ENCODE measurements at places on chromosomes 16 and 17.

DNA sequence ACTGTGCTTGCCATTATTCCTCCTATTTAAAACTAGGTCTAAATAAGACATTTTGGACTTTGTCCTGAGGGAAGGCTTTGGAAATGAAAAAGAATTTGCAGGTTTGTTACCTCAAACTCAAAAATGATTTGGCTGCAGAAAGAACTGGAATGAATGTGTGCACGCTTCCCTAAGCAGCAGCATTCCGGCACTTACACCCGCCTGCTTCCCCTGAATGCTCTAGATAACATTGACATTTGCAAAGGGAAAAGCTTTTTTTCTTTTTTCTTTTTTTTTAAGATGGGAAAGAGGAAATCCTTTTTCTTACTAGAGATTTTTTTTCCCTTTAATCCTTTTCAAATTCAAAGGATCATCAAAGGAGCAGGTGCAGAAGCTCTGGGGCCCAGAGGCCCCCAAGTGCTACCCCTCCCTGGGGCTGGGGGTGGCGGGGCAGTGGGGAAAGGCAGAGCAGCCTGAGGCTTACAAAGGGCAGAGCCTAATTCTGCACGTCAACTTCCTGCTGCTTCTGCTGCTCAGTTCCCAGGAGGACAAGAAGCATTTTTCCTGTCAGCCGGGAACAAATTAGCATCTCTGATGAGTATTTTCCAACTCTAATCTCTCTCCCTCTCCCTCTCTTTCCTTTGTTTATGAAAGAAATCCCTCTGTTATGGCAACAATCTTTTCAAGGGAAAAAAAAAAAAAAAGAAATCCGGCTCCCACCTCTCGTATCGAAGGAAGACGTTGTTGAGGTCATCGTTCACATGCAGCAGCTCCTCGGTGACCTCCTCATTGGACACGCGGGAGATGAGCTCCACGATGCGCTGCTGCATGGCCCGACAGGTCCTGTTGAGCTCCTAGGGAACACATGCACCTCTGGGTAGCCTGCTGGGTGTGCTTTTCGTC is 32.1 kb upstream of the SREBF1 start:
- no peak for DNase-seq

- no peak for DNase-seq
Observed at GRCh38 chr17:76458580-76459490, 5.9 kb upstream of the UBE2O start.

- DNase-seq: no peak
Observed at GRCh38 chr17:58671969-58672368, 19.9 kb downstream of the TEX14 start.

DNA sequence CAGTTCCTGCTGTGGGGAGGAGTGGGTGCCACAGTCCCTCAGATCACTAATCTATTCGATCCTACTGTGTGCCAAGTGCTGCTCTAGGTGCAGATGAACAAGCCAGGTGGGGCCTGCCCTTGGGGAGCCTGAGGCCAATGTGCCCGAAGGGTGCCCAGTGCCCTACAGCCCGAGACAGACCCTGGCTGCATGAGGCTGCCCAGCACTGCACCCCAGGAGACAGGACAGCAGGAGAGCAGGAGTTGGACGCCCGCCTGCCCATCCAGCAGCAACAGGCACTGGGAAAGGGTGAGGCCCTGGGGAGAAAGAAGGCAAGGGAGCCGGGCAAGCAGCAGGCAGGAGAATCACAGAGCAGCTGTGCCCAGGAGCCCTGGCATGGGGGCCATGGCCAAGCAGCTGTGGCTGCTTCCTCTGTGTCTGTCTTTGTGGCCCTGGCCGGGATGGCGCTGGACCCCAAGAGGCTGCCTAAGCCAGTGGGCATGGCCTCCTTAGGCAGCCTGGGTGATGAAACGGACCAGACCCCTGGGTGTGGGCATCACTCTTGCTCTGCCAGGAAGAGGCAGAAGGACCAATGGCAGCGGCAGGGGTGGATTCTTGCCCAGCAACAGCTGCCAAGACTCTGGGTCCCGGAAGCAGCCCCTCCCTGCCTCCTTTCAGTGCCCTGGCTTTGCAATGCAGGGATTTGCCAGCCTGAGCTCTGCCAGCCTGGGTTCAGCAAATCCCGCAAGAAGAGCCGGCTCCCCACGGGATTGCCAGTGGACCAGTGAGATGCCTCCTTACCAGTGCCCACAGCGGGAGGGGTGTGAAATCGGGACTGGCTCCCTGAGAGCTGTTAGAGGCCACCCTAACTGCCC is 179.6 kb upstream of the TNRC6C start:
- no peak for DNase-seq

DNA sequence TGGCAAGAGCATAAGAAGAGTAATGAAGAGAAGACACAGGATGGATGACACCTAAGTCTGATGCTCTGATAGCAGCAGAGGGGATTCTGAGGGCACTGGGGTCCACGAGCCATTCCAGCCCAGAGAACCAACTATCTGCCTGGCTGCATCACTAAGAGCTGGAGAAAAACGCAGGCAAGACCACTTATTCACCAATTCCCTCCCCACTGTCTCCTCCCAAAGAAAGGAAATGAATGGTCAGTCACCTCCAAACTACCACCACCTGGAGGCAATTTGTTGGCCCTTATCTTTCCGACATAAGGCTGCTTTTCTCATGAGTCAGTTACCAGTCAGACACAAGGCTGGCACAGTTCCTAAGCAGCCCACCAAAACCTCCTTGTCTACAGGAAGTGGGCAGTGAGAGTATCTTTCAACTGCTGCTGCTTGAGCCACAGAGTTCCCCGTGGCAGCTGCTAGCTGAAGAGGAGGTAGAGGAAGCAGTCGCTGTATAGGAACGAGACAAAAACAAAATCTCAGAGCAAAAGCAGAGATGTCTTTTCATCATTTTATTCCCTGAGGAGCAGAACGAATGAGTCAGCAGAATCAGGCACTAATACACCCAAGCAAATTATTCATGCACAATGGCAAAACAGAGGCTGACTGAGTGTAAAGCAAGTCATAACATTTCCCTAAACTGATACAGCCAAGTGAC is 111.1 kb downstream of the SMG6 start:
- DNase-seq: no peak

DNA sequence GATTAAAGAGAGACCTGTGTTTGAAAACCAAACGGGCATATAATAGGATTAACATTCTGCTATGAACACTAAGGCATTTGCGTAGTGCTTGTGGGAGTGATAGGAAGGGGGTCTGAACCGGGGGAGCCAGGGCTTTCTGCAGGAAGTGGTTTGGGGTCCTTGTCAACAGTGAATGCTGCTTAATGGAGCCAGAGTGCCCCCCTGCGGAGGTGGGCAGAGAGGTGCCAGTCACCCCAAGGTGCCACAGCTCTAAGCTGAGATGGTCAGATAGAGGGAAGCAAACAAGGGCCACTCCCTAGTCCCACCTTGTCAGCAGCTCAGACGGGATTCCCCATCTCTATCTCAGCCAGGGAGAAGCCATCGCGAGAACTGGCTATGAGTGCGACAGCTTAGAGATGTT is 17.7 kb downstream of the NAA60 start:
- DNase-seq: no peak

GRCh38 chr17:29588562-29589411 is 661 bp downstream of the GIT1 start:
- DNase-seq: no peak

DNA sequence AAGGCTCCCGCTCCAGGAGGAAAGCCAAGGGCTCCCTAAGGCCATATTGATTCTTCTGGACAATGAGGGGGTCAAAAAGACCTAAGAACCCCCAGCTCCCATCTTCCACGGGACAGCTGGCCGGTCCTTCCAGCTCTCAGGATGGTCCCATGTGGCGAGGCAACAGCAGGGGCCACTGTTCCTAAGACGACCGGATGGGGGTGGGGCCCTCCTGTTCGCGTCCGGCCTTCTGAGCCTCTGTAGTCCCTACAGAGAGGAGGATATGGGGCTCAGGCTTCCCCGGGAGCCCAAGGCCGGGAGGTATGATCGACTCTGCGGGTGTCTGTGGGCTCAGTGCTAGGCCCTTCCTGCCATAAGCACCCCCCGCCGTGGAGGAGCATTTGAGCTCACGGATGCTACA is 6.0 kb upstream of the DCXR start:
- no peak for DNase-seq
